Stimulated activated CD4-positive, alpha-beta T cell treated with anti-CD3 and anti-CD28 coated beads, Interleukin-2, amount 100 ng/mL, for 24 hours (primary cell): ENCODE measurements at places on chromosomes 1 and 21.

- no peak for DNase-seq
Measured at GRCh38 chr1:19411612-19412011, 73.7 kb downstream of the CAPZB start.

- DNase-seq: peak; percentile 55
Measured at GRCh38 chr1:228445843-228446650, 29.4 kb upstream of the TRIM17 start.

- no peak for DNase-seq
Measured at GRCh38 chr1:184747089-184747955, 7.3 kb downstream of the EDEM3 start.

- DNase-seq: no peak
Measured at GRCh38 chr1:81406292-81406999, 394.3 kb upstream of the ADGRL2 start.

DNA sequence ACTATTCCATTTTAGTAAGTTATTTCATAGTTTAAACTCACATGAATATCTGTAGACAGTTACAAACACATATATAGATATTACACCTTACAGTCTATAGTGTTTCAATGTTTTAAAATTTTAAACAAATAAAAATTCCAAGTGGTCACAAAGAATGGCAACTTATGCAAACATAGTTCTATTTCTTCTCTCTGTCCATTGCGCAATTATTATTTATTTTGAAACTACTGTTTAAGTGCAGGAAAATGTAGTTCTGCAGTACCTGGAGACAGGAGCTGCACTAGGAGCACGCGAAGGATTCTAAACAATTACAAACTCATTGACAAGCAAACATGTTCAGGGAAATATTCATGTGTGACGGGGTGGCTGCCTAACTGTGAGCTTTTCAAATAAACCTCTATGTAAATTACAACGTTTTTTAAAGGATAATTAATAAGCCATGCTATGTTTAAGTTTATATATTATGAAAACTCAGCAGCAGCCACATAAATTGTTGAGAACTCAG, 312.0 kb upstream of the DUSP10 start:
- DNase-seq: no peak

- DNase-seq: no peak
Measured at GRCh38 chr1:246066573-246066972, 440.5 kb downstream of the SMYD3 start.

GRCh38 chr1:197234581-197234980, 33.5 kb upstream of the CRB1 start:
- DNase-seq: no peak

GRCh38 chr1:12532405-12533315, 85.3 kb downstream of the DHRS3 start:
- DNase-seq: no peak

DNA sequence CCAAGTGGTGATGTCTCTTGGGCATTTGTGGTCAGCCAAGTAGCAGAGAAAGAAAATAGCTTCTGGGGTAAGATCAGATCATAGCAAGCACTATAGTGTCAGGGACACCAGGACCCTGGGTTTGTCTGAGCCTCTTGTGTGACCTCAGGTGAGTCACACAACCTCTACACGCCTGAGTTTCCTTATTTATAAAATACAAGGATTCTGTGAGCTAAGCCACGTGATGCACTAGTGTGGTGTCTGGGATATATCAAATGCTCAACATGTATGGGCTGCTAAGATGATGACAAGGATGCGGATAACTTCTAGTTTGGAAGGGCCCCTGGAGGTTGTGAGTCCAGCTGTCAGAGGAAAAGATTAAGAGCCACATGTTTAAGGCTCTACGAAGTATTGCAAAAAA, 24.5 kb upstream of the ZNF436 start:
- no peak for DNase-seq

- DNase-seq: no peak
Measured at GRCh38 chr1:29396438-29397255, 160.3 kb downstream of the PTPRU start.

DNA sequence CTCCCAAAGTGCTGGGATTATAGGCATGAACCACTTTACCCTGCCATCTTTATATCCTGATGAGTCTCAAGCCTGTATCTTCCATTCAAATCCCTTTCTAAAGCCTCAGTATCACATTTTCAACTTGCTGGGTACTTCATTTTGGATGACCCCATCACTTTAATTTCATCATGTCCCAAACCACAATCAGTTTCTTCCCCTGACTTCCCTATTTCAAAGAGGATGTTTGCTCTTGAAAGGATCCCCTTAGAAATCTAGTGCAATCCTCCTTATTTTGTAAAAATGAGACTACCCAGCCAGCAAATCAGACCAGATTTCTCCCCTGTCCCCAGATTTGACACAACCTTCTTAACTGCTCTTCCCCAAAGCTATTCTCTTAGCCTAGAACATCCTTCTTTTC, 7.0 kb upstream of the TRIT1 start:
- no peak for DNase-seq

GRCh38 chr1:41401899-41402298, 40.7 kb downstream of the FOXO6 start:
- DNase-seq: no peak

GRCh38 chr1:33381977-33382376, 48.9 kb downstream of the PHC2 start:
- no peak for DNase-seq

GRCh38 chr1:7479571-7479970, 291.5 kb upstream of the VAMP3 start:
- DNase-seq: no peak

GRCh38 chr21:43931489-43931888, 66.5 kb downstream of the AGPAT3 start:
- DNase-seq: no peak

GRCh38 chr1:71809085-71809484, 473.3 kb downstream of the NEGR1 start:
- no peak for DNase-seq

- no peak for DNase-seq
Measured at GRCh38 chr1:78678324-78678723, 28.7 kb downstream of the IFI44 start.

DNA sequence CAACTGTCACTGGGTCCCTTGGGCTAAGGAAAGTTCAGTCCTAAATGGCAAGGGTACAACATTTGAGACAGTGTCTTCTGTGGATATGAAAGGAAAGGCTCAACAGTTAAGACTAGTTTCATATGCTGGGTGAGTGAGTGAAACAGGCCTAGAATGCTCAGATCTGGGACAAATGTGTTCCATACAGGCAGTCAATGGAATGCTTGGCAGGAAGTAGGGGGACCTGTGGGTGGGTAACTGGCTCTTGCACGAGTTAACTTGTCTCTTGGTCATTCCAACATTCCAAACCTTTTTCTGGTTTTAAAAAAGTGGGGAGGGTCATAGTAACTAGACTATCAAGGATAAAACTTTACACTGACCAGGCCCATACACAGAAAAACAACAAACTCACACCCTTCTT, 17.8 kb upstream of the ADAM30 start:
- no peak for DNase-seq

- no peak for DNase-seq
Measured at GRCh38 chr1:117009132-117009531, 7.6 kb downstream of the CD101 start.

- no peak for DNase-seq
Measured at GRCh38 chr1:6991266-6991665, 206.0 kb downstream of the CAMTA1 start.

DNA sequence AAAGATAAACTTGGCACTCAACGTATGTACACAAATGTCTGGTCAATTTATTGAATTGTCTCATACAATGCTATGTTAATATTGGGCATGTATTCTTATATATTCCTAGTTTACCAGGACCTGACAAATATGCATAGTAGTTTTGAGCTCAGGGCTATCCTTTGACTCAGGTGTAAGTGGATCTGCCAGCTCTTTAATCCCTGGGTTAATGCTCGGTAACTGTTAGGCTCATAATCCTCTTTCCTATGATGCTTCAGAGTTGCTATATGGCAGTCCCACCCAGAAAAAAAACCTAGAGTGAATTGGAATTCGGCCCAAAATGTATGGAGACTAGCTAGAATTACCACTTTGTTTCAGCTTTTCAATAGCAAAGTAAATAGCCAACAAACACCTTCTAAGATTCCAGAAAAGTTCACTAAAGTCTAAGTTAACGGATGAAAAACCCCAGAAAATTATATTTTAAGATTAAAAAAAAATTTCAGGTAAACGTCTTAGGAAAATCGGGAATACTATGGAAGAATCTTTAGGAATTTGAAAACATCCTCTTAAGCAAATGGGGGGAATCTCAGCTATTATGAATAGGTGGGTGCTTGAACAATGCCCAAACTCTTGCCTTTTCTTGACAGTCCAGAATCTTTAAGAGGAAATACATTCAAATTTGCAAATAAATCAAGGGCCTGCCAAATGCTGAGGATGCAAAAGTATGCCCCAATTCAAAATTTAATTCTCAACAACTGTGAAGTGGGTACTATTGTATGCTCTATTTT, 10.9 kb downstream of the H3-3A start:
- DNase-seq: no peak

- DNase-seq: no peak
Measured at GRCh38 chr1:2499260-2499659, 23.2 kb downstream of the PLCH2 start.

DNA sequence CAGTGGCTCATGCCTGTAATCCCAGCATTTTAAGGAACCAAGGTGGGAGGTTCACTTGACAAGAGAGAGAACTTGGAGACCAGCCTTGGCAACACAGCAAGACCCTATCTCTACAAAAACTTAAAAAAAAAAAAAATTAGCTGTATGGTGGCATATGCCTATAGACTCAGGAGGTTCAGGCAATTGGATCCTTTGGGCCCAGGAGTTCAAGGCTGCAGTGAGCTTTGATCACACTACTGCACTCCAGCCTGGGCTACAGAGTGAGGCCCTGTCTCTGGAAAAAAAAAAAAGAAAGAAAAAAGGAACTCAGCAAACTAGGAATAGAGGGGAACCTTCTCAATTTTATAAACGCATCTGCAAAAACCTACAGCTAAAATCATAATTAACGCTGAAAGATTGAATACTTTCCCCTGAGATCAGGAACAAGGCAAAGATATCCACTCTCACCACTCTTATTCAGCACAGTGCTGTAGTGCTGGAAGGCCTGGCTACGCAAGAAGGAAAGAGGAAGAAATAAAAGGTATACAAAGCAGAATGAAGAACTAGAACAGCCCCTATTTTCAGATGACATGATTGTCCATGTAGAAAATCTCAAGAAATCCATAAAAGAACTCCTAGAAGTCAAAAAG, 21.6 kb downstream of the HSF2BP start:
- DNase-seq: no peak

GRCh38 chr1:46445773-46446256, 43.8 kb upstream of the DMBX1 start:
- DNase-seq: no peak

DNA sequence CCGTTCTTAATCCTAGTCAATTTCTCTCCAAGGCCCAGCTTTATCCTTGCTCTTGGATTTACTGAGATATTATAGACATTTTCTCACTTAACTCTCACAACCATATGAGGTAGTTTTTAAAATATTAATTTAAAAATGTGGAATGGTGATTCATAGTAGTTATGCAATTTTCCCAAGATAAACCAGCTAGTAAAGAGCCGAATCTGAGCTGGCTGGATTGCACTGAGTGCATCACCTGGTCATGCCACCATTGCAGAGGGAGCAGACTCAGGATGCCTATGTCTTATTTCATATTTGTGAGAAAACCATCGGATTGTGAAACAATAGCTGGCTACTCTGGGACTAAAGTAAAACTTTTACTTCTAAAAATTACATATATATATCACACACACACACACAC, 494.0 kb downstream of the KCNT2 start:
- no peak for DNase-seq

- DNase-seq: no peak
Measured at GRCh38 chr21:14678973-14679574, 133.0 kb upstream of the SAMSN1 start.
